Stimulated activated CD4-positive, alpha-beta T cell treated with anti-CD3 and anti-CD28 coated beads, Interleukin-2, amount 100 ng/mL, for 24 hours (primary cell): ENCODE measurements at places on chromosomes 7 and 10.
A peak's percentile ranks its signal among the peaks of the same experiment; 100 is the strongest.

GRCh38 chr7:21617513-21617912, 74.7 kb downstream of the DNAH11 start:
- DNase-seq, result no peak

DNA sequence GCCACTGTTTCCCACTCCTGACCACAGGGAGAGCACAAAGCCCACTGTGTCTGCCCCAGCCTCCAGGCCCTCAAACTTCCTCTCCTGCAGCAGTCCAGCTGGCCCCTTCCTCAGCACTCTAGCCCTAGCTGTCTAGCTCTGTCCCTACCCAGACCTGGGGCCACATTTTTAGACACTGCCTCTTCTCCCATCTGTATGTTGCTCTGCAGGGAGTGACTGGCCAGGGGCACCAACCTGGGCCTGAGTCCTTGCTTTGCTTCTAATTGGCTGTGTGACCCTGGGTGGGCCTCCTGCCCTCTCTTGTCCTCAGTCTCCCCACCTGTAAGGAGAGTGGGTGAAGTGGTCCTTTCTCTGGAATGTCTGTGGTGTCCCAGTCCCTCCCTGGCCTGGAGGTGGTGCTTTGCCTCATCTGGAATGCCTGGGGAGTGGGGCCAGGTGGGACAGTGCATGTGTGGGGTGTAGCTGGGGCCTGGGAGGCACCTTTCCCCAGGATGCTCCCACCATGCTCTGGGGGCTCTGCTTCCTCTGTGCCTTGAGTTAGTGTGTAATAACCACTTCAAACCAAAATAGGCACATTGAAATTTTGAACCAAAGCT, 25.1 kb downstream of the AQP1 start:
- no peak for DNase-seq

DNA sequence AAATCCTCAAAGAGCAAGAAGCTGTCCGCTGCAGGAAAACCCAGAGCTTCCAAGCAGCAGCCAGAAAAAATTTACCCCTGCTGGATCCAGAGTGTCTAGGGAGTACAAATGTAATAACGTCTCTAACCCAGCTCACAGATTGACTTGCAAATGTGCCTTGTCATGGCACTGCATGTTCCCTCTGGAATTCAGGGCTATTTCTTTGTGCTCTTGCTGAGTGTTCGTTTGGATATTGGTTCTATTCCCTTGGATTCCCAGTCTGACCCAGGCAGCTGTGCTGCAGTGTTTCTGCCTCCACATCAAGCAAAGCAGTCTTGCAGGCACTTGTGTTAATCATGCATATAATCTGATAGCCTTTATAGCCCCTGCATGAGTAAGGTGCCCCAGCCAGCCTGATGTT, 209.9 kb upstream of the GHITM start:
- DNase-seq, result no peak

DNA sequence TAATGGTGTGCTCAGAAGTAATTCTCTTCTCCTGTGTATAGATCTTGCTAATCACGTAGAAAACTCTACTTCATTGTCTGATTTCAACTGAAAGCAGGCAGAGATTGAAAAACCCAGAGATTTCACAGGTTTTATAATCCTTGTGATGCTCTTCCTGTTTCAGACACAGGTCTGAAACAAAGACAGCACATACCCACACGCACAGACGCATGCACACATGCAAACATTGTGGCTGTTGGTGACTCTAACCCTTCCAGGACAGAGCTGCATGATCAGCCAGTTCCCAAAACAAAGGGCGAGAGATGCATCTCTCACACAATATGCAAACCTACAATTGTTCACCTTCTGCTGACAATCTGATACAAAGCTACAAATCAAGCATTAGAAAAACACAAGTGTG, 11.1 kb upstream of the TFEC start:
- no peak for DNase-seq

DNA sequence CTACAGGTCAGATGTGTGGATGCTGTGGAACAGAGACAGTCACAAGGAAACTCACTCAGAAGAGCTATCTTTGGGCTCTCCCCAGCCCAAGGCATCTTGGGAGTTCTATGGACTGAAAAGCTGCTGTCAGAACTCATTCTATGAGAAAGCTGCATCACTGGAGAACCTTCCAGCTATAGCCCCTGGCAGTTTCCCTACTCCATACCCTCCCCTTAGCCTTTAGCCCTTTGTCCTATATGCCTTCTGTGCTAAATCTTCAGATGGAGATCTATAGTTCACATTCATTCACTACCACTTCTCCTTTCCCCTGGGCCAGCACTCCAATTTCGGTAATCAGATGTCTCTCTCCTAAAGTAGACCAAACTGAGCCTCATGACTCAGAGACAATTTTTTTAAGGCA, 6.9 kb downstream of the WNT8B start:
- no peak for DNase-seq

GRCh38 chr10:101710059-101710695, 15.2 kb upstream of the FBXW4 start:
- DNase-seq, result no peak

DNA sequence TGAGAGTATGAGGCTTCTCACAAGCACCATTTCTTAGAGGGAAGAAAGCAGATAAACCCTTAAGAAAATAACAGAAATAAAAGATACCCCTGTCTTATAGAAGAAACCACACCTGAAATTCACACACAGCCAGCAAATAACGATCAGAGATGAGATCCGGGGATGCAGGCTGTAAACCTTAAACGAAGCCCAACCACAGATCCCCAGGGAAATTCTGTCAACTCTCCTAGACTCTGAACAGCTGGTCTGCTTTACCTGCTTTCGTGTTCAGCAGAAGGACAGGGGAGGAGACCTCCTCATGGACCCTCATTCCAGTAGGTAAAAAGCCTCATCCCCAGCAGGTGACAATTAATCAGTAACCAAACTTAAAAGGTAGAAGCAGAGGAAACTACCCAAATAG, 45.0 kb downstream of the VOPP1 start:
- no peak for DNase-seq

GRCh38 chr10:116465546-116465945, 37.9 kb downstream of the PNLIPRP3 start:
- no peak for DNase-seq

- DNase-seq, result no peak
These were observed 145.1 kb upstream of the TMEM106B start for GRCh38 chr7:12066004-12066403.

- DNase-seq, result no peak
These were observed 32.1 kb downstream of the EN2 start for GRCh38 chr7:155489862-155490696.

GRCh38 chr10:36888925-36889573, 236.3 kb upstream of the ANKRD30A start:
- peak; percentile 34 for DNase-seq

DNA sequence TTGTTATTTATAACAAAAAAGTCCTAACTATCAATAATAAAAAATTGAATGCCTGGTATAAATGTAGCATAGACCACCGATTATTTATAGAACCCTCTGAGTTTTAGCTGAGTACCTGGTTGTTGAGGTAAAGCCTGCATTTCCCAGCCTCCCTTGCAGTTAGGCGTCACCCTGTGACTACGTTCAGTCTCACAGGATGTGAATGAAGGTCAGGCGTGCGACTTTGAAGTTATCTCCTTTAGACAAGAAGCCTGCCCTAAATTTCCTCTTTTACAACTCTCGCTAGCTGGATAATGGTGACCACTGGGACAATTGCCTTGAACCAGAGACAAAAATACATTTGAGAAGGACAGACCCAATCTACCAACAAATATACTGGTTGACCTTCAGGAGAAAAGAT, 67.5 kb upstream of the TES start:
- peak; percentile 2 for DNase-seq

DNA sequence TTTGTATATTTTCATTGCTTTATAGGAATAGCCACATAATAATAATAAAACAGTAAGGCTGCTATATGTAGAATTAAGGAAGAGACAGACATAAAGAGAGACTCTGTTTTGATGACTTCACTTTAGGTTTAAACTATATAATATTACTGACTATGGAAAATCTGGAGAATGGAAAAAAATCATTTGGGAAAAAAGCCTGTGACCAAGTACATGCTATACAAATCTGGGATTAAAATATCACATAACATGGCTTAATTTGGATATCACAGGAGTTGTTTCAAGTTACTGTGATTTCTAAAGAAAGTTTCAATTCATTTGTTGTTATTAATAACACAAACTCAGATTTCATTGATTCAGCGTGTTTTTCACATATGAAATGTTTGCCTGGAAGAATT, 7.7 kb downstream of the PLCE1 start:
- DNase-seq, result no peak

DNA sequence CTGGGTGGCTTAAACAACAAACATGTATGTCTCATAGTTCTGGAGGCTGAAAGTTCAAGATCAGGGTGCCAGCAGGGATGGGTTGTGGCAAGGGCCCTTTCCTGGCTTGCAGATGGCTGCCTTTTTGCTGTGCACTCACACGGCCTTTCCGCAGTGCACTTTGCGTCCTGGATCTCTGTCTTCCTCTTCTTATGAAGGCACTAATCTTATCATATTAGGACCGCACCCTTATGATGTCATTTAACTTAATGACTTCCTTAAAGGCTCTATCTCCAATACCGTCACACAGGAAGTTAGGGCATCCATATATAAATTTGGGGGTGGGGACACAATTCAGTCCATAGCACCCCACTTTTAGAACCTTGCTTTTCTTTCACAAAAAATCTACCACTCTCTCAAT, 255.2 kb downstream of the SNX13 start:
- DNase-seq, result no peak

GRCh38 chr7:1052031-1052818, 7.9 kb downstream of the GPR146 start:
- DNase-seq, result no peak

GRCh38 chr7:143406002-143406357, 2.7 kb downstream of the EPHA1 start:
- DNase-seq, result no peak

DNA sequence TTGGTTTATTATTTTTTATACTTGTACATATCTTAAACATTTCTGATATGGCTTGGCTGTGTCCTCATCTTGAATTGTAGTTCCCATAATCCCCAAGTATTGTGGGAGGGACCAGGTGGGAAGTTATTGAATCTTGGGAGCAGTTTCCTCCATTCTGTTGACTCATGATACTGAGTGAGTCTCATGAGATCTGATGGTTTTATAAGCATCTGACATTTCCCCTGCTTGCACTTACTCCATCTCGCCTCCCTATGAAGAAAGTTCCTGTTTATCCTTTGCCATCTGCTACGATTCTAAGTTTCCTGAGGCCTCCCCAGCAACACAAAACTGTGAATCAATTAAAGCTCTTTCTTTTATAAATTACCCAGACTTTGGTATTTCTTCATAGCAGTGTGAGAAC, 207.7 kb downstream of the TPK1 start:
- DNase-seq, result no peak

- no peak for DNase-seq
These were observed 178.6 kb upstream of the GALNT17 start for GRCh38 chr7:70953331-70953741.

DNA sequence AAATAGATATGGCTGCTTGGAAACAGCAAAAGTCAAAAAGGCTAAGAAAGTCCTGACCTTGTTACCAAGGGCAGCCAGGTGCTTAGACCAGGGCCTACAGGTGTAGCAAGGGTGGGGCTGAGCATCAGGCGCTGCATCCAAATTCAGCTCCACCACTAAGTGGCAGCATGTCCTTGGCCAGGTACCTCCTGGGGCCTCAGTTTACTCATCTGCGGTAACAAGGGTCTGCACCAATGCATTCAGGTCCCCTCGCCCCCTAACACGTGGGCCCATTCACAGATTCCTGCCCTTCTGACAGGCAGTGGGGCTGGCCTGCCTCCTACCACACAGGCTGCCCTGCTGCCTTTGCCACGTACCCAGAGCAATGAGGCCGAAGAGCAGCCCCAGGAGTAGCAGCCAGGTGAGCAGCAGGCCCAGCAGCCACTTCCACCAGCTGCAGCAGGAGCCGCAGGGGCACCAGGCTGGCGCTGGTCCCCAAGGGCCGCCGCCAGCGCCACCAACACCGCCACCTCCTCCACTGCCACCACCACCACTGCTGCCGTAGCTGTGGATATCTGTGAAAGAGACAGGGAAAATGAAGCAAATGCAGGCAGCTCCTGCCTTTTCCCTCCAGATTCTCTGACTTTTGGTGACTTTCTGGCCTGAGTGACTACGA, 28.9 kb downstream of the COL17A1 start:
- DNase-seq, result no peak

- DNase-seq, result no peak
These were observed 53.1 kb downstream of the CPED1 start for GRCh38 chr7:121041516-121042148.

DNA sequence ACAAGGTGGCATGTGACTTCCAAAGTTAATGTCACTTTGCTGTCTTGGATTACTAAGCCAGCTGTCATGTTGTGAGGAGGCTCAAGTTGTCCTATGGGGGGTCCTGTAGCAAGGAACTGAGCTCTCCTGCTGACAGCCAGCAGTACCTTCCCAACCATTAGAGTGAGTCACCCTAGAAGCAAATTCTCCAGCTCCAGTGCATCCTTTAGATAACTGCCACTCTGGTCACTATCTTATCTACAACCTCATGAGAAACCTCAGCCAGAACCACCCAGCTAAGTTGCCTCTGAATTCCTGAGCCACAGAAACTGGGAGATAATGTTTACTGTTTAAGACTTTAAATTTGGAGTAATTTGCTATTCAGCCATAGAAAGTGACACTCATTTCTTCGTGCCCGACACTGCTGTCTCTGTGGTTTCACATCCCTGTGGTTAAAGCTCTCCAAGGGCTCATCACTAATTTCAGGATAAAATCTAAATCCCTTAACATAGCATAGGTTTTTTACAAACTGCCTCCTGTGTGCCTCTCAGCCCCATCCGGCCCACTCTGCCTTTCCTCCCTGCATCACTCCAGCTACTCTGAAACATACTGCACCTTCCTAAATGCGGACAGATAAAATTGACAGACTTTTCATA, 83.5 kb downstream of the PRR15 start:
- no peak for DNase-seq

DNA sequence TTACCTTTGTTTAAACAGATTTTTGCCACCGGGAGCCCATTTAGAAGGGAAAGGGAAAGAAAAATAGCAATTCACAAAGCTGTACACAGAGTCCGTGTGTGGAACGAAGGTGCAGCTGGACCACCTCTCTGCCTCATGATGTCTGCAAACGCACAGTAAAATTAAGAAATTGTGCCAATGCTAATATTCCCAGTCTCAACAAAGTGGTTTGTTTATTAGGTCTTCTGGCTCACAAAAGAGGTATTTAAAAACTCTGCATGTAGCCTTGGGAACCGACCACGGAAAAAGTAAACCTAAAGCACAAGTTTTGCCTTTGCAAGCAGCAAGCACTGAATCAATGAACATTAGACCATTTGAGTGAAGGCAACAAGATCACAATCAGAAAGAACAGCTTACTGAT, 57.7 kb downstream of the CREB3L2 start:
- DNase-seq, result no peak
